ENCODE measurements at places on chromosomes 5 and 9. TPM values are rescaled to one million over a fixed set of nuclear protein-coding genes. Genes with fewer than 3 reads are reported as not detected.

The SLC25A25 gene
- 8.0 TPM for total RNA-seq

The PCDHA5 gene
- not detected for total RNA-seq

The DBH gene
- total RNA-seq: not detected

The SGCD gene
- 3.5 TPM for total RNA-seq

The GDF9 gene
- total RNA-seq: not detected

The SLC34A3 gene
- not detected for total RNA-seq

The PCDHB6 gene
- 0.06 TPM for total RNA-seq

The IGIP gene
- total RNA-seq: 6.6 TPM

The MLANA gene
- not detected for total RNA-seq

The BHMT2 gene
- 3.2 TPM for total RNA-seq

The MUSK gene
- 0.05 TPM for total RNA-seq

The ARID3C gene
- 0.34 TPM for total RNA-seq

The PDE8B gene
- not detected for total RNA-seq

The ACTL7A gene
- not detected for total RNA-seq

The PCDHGC5 gene
- total RNA-seq: 2.1 TPM

The SEMA4D gene
- 0.10 TPM for total RNA-seq

The ADGRD2 gene
- not detected for total RNA-seq

The CDK5RAP2 gene
- total RNA-seq: 153 TPM

The ENTPD2 gene
- total RNA-seq: not detected

The HTR4 gene
- total RNA-seq: 0.44 TPM

The STX17 gene
- total RNA-seq: 26.6 TPM

The TMEM8B gene
- total RNA-seq: 3.7 TPM

The UBE2QL1 gene
- not detected for total RNA-seq

The SLC23A1 gene
- total RNA-seq: not detected

The LCN10 gene
- total RNA-seq: not detected
